ENCODE measurements at places on chromosomes 3 and 15. TPM values are rescaled to one million over a fixed set of nuclear protein-coding genes. Genes with fewer than 3 reads are reported as not detected.

GOLGA6L7 gene
- polyA plus RNA-seq = not detected

RUVBL1 gene
- 20.2 TPM for polyA plus RNA-seq

MYZAP gene
- polyA plus RNA-seq = 24.8 TPM

GRK7 gene
- polyA plus RNA-seq = 0.07 TPM

PLIN1 gene
- 7.4 TPM for polyA plus RNA-seq

CATSPER2 gene
- polyA plus RNA-seq = 34.7 TPM

NANOGP8 gene
- polyA plus RNA-seq = not detected

SERINC4 gene
- polyA plus RNA-seq = 0.30 TPM

SKOR1 gene
- polyA plus RNA-seq = 1.1 TPM

RNF123 gene
- polyA plus RNA-seq = 35.1 TPM

FBXO40 gene
- 0.26 TPM for polyA plus RNA-seq

GOLGA8T gene
- 0.10 TPM for polyA plus RNA-seq

SLC27A2 gene
- polyA plus RNA-seq = 8.0 TPM

COL6A5 gene
- not detected for polyA plus RNA-seq

TMEM207 gene
- not detected for polyA plus RNA-seq

ARPP19 gene
- 19.1 TPM for polyA plus RNA-seq

TMEM42 gene
- 13.0 TPM for polyA plus RNA-seq

KIF7 gene
- 8.2 TPM for polyA plus RNA-seq

EFCC1 gene
- polyA plus RNA-seq = 0.46 TPM

LRRC31 gene
- polyA plus RNA-seq = not detected

CSPG4 gene
- polyA plus RNA-seq = 6.6 TPM

XIRP1 gene
- 0.40 TPM for polyA plus RNA-seq

LTF gene
- polyA plus RNA-seq = 1.4 TPM

IMPG2 gene
- 0.16 TPM for polyA plus RNA-seq

RARB gene
- polyA plus RNA-seq = 7.7 TPM

TNNC1 gene
- polyA plus RNA-seq = 26.7 TPM

CCDC54 gene
- not detected for polyA plus RNA-seq

IL16 gene
- polyA plus RNA-seq = 8.8 TPM

TBC1D21 gene
- not detected for polyA plus RNA-seq

PLSCR2 gene
- polyA plus RNA-seq = not detected

SNX22 gene
- 0.15 TPM for polyA plus RNA-seq

SAMMSON gene
- not detected for polyA plus RNA-seq

EXD1 gene
- polyA plus RNA-seq = not detected

GOLGA8M gene
- polyA plus RNA-seq = 0.51 TPM

FGD5 gene
- 4.9 TPM for polyA plus RNA-seq

STIMATE gene
- 28.2 TPM for polyA plus RNA-seq

RASGRP1 gene
- 0.16 TPM for polyA plus RNA-seq

ZNF710 gene
- polyA plus RNA-seq = 7.4 TPM

LEKR1 gene
- 1.1 TPM for polyA plus RNA-seq
